Tibial nerve (tissue), 4 donors: ENCODE measurements at places on chromosomes 7 and 10. TPM values are rescaled to one million over a fixed set of nuclear protein-coding genes. Genes with fewer than 3 reads are reported as not detected.

DNA sequence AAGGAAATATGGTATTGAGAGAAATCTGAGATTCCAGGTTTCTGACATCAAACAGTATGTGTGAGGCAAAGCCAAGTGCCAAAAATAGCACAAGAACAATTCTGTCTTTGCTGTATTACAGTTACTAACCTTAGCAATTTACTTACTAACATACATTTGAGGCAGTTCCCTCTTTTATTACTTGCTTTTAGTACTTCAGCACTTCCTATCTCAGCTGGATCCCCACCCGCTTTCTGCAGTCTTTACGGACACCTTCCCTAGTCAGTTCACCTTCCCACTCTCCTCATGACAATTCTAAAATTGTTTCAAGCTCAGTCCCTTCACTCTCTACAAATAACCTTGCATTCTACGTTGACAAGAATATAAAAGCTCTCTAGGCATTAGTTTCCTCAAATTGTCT lies 79.2 kb downstream of the ELAPOR2 start:
- DNase-seq = no peak

- DNase-seq = no peak
Observed at GRCh38 chr10:36109399-36110023, 467.4 kb upstream of the FZD8 start.

DNA sequence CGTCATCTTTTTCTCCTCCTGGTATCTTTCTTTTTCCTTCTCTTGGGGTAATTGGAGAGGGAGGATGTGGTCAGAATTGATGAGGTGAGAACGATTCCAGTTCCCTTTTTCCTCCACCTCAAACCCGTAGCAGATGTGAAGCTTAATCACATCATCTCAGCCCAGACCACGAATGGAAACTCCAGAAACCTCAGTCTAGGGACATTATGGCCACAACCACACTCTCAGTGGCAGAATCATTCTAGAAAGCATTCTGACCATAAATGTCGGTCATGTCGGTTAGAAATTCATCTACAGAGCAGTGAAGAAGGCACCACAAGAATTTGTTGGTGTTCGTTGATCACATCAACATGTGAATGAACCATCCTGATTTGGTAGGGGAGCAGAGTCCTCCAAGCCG lies 78.7 kb downstream of the GATA3 start:
- no peak for DNase-seq

- DNase-seq = no peak
Observed at GRCh38 chr10:103481974-103482531, 3.0 kb upstream of the CALHM3 start.

- no peak for DNase-seq
Observed at GRCh38 chr7:102232611-102233286, 53.9 kb upstream of the SH2B2 start.

Gene OR2A5
- total RNA-seq = not detected
